LHCN-M2 (cell line): ENCODE measurements at places on chromosomes 2 and 18. TPM values are rescaled to one million over a fixed set of nuclear protein-coding genes. Genes with fewer than 3 reads are reported as not detected.

FZD7 gene
- 13.5 and 14.5 TPM in 2 replicates for total RNA-seq

KDM3A gene
- 18.9 and 20.4 TPM in 2 replicates for total RNA-seq

SLC16A14 gene
- total RNA-seq: 0.11 TPM in 1 of 2 replicates, not detected in the other

SYT4 gene
- not detected in 2 replicates for total RNA-seq

DNA sequence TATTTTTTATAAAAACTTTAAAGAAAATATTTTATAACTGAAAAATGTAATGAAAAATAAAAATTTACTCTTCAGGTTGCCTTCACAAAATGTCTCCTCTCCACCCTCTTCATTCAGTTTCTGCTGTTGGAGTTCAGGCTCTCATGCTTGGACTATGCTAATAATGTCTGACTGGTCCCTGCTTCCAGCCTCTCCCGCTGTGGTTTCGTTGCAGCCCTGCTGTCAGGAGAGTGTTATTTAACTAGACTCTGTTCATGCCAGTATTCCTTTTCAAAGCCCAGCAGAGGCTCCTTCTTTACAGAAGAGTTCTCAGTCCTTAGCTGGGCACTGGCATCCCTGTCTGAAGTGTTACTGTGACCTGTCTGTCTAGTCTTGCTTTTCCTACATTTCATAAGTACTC is 40.4 kb downstream of the CLIP4 start:
- no peak for DNase-seq
